GF-D8 (cell line): ENCODE measurements at places on chromosomes 2 and 18.

- DNase-seq: no peak
Measured at GRCh38 chr2:69810550-69810949, 18.9 kb upstream of the GMCL1 start.

DNA sequence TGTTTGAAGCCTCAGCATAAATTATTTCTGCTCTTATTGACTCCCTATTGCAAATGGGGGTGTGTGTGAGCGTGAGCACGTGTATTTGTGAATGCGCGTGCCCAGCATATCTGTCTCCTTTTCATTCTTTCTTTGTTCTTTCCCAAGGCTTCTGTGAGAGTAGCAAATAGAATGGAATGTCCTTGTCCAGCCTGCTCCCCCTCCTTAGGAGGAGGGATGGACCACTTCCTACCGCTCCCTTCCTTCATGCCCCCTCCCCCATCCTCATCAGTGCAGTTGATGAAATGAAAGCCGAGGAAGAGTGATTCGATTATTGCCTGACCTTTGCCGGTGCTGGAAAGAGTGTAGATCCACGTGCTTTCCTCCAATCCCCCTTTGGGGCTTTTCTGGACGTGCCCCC, 102.0 kb downstream of the CPO start:
- DNase-seq: no peak

GRCh38 chr2:38464971-38465788, 88.1 kb upstream of the ATL2 start:
- no peak for DNase-seq

GRCh38 chr2:207993151-207993763, 32.1 kb downstream of the PLEKHM3 start:
- no peak for DNase-seq

GRCh38 chr18:58076052-58076451, 32.0 kb downstream of the NEDD4L start:
- DNase-seq: no peak

DNA sequence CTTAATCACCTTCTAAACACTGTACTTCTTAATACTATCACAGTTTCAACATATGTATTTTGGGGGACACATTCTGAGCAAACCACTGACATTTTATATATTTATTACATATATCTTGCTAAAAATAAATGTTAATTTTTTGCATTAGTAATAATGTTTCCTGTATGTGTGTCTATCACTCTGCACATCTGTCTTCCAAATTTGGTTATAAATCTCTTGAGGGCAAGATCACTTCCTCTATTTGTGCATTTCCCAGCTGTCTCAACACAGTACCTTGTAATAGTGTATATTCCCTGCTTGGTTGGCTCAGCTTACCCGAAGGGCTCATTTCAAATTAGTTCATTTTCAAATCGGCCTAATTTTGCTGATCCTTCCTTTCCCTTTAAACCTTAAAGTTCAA, 617.1 kb upstream of the GYPC start:
- no peak for DNase-seq

GRCh38 chr2:60857056-60857455, 24.3 kb upstream of the REL start:
- DNase-seq: no peak

- no peak for DNase-seq
Measured at GRCh38 chr18:24795129-24795528, 334.7 kb downstream of the HRH4 start.

DNA sequence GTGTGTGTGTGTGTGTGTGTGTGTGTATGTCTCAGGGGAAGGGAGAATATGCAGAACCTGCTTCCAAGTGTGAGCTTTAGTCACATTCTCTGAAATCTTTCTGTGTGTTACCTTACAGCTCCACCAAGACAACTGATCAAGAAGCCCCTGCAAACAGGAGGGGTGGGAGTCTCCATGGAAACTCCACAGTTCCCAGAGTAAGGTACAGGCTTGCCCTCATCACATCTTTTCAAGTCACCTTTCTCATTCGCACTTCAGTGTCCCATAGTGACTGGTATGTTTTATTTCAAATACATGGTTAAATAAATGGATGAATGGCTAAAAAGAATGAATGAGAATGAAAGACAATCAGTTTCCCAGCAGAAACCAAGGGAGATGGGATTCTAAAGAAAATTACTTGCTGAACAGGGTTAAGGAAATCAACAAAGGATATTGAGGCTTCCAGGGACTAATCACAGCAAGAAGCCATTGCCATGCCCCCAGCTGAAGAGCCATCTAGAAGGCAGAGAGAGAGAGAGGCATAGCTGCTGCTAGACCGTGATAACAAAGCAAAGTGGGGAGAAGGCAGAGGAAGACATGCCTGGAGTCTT, 987.2 kb upstream of the CELF4 start:
- no peak for DNase-seq

DNA sequence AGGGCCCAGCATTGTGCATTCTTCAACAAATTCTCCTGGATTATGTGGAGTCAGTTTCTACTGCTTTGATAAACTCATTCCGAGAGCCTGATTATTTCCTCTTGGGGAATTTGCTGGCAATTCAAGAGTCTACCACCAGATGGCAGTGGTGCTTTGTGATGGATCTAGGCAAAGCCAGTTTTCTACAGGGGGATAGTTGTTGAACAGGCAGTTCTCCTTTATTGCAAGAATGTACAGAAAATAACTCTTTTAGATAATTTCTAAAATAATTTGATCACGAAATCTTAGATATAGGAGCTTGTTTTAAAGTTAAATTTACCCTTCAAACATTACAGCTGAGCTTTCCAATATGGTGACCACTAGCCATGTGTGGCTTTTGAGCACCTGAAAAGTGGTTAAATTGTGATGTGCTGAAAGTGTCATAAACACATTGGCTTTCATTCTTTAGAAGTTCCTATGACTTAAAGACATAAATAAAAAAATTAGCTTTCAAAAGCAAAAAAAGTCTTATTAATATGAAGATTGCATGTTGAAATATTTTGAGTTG, 66.7 kb upstream of the HAAO start:
- DNase-seq: peak; percentile 47

GRCh38 chr18:23357996-23358594, 95.0 kb upstream of the RIOK3 start:
- DNase-seq: no peak

- no peak for DNase-seq
Measured at GRCh38 chr2:173929441-173929840, 35.7 kb downstream of the SP3 start.

- no peak for DNase-seq
Measured at GRCh38 chr2:226011716-226012450, 612.4 kb downstream of the NYAP2 start.
